ENCODE measurements at places on chromosomes 2 and 18. TPM values are rescaled to one million over a fixed set of nuclear protein-coding genes. Genes with fewer than 3 reads are reported as not detected.

Gene CXXC1
- total RNA-seq = 42.6 TPM

Gene MFSD2B
- total RNA-seq = not detected

Gene UBXN4
- 60.1 TPM for total RNA-seq

Gene DCC
- total RNA-seq = 0.63 TPM

Gene MC2R
- total RNA-seq = not detected

- DNase-seq = no peak
These were observed 45.6 kb downstream of the TWIST2 start for GRCh38 chr2:238893349-238894000.

DNA sequence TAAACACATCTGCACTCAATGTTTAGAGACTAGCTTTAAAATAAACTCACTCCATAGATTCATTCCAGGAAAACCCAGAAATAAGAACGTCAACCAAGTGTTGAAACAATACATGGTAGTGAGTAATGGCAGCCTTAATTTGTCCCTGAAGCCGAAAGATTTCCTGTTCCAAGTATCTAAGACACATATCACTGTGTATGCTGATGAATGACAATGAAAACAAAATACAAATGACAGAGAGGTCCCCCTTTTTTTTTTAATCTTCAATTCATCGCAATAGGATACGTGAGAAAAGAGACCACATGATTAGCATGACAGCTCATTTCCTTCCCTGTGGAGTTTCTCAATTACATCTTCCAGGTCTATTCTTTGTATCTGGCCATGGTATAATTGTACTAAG, 160.5 kb upstream of the STK17B start:
- no peak for DNase-seq

DNA sequence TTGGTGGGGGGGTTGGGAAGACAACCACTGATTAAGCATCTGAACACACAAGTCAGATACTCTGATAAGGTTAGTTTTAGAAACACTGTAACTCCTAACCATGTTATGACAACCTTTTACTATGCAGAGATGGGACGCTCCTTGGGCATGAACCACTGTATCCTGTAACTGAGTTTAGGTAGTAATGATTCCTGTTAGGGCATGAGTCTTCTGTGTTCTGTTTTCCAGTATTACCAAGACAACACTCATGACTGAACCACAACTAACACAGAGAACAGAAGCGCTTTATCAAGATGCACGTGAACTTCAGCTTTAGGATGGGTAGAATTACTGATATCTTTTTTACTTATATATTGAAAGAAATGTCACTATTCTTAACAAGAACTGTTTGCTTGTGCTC, 14.1 kb upstream of the CREB1 start:
- DNase-seq = no peak
